ENCODE measurements at places on chromosomes 7 and 10.

- no peak for DNase-seq
These were observed 225.2 kb downstream of the C7orf25 start for GRCh38 chr7:42686594-42687156.

DNA sequence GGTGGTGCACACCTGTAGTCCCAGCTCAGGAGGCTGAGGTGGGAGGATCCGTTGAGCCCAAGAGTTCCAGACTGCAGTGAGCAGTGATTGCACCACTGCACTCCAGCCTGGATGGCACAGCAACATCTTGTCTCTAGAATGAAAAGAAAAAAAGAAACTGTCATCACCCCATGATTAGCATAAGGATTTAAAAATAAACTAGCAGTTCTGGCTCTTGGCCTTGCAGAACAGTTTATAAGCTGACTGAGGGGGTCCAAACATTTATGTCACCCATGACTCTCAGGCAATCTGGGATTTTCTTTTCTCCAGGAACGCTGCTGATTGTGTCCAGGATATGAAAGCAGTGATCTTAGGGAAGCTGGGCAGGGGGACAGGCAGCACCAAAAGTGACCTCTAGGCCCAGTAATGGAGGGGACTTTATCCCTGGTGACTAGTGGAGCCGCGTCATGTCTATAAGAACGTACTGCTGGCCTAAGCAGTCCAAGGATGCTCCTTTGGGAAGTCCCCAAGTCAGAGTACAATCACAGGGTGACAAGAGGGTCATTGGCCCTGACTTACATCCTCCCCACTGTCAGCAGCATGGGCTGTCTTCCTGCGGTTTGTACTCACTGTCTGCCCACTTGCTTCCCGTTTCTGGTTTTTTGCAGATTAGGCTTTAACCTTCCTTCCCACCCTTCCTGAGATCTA, 177.4 kb downstream of the ARHGAP12 start:
- no peak for DNase-seq

GRCh38 chr7:50389961-50390360, 60.2 kb downstream of the FIGNL1 start:
- DNase-seq = peak; percentile 42

- no peak for DNase-seq
These were observed 608 bp downstream of the AKR1B10 start for GRCh38 chr7:134527979-134528371.
